ENCODE measurements at places on chromosomes 2 and 18. TPM values are rescaled to one million over a fixed set of nuclear protein-coding genes. Genes with fewer than 3 reads are reported as not detected.

GRCh38 chr18:80175451-80176204 lies 66.6 kb downstream of the ADNP2 start:
- H3K4me1 ChIP-seq = no peaks in the 10 kb centered on the region
- H3K27me3 ChIP-seq = no peaks in the 10 kb centered on the region
- H3K4me3 ChIP-seq = no peak overlapping the region
- no peak for DNase-seq

FOXI3 gene
- not detected for total RNA-seq

TTL gene
- 16.8 TPM for total RNA-seq

- no peak for DNase-seq
- H3K27me3 ChIP-seq = no peaks in the 10 kb centered on the region
- no peaks in the 10 kb centered on the region for H3K4me1 ChIP-seq
- H3K27ac ChIP-seq = no peak overlapping the region
- no peaks in the 10 kb centered on the region for H3K36me3 ChIP-seq
- no peak overlapping the region for H3K4me3 ChIP-seq
These were observed 319.0 kb upstream of the SOX11 start for GRCh38 chr2:5373200-5373599.

DNA sequence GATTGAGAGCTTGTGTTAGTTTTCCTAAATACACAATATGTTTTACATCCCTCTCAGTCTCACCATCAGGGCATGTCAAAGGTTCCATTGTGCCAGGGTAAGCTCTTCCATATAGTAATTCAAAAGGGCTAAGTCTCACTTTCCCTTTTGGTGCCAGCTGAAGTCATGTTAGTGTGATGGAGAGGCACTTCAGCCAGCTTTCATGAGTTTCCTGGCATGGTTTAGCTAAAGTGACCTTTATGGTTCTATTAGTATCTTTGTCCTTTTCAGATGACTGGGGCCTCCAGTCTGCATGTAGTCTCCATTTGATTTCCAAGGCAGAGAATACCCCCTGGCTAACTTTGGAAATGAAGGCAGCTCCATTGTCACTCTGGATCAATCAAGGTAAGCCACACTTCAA lies 27.2 kb downstream of the NAT8 start:
- no peak overlapping the region for H3K4me3 ChIP-seq
- no peak overlapping the region for H3K27ac ChIP-seq
- H3K4me1 ChIP-seq = no peaks in the 10 kb centered on the region
- no peaks in the 10 kb centered on the region for H3K27me3 ChIP-seq

DNA sequence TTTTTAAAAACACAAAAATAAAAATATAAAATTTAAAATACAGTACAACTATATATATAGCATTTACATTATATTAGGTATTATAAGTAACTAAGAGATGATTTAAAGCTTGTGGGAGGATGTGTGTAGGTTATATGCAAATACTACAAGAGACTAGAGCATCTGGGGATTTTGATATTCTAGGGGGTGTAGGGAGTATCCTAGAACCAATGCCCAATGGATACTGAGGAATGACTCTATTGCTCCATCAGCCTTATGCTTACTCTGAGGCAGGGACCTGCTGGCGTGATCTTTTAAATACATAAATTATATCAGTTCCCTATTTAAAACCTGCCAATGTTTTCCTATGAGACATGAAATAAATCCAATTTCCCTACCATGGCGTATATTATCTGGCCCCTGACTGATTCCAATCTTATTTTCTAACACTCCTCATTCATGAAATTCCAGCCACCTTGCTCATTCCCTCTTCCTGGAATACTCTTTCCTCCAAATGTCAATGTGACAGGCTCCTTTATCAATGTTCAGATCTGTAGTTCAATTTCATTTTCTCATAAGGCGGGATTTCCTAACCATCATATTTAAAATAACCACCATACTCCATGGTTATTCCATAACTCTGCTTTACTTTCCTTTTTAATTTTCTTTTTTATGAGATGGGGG lies 22.2 kb downstream of the SP3 start:
- H3K36me3 ChIP-seq = no peaks in the 10 kb centered on the region
- no peak for DNase-seq
- H3K27ac ChIP-seq = no peak overlapping the region
- H3K4me1 ChIP-seq = peaks cover 7% of the 10 kb centered on the region

GULP1 gene
- total RNA-seq = 15.5 TPM

DNA sequence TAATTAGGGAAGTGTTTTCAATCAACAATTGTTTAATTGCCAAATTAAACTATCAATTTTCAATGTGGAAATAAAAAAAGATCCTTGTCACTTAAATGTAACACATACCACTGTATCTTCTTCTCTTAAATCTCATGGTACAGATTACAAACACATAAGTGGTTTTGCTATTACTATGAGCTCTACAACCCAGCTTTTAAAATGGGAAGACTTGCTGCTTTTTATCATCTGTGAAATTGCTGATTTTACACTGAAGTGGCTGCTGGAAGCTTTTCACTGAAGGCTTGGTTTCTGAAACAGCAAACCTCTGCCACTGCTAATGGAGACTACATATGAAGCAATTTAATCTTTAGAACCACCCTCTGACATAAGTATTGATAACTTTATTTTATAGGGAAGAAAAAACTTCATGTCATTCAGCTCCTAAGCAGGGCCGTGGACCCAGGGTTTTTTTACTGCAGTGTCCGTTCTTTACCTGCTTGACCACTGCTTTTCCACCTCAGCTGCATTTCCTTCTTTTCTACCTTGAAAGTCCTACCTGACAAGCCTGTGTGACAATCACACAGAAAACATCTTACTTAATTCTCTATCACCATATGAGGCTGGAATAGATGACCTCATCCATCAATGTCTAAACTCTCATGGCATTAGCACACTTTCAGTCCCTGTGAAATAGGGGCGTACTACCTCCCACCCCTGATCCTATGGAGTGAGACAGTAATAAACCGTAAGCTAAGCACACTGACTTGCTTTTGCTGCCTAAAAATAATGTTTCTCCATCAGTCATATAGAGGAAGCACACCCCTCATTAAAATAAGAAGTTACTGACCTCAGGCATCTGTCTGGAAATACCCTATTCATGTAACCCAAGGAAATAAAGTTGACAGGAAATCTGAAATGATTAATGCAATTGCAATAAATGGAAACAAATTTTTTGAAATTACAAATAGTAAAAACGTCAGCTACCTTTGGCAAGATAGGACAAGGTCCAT lies 19.2 kb upstream of the SLC8A1 start:
- H3K4me3 ChIP-seq = no peak overlapping the region
- no peaks in the 10 kb centered on the region for H3K27me3 ChIP-seq
- no peak overlapping the region for H3K27ac ChIP-seq
- H3K36me3 ChIP-seq = no peaks in the 10 kb centered on the region
- DNase-seq = no peak

DNA sequence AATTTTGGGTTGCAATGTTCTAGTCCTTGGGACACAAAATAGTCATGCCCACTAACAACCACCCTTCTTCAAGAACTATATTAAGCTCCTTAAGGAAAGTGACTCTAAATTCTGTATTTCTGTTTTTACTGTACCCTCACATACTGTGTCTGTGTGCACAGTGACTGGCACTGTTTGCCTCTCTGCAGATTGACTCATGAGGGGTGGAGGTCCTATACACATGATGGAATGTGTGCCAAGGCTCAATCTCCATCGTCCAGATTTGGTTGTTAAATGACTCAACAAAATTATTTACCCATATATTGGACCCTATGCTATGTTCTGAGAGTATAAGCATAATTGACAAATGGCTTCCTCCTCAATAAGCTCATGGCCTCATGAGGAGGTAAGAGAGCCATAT lies 126.6 kb upstream of the CWC22 start:
- no peak for DNase-seq
- no peaks in the 10 kb centered on the region for H3K36me3 ChIP-seq
- H3K4me1 ChIP-seq = no peaks in the 10 kb centered on the region
- H3K27ac ChIP-seq = no peak overlapping the region
- H3K4me3 ChIP-seq = no peak overlapping the region
- no peaks in the 10 kb centered on the region for H3K27me3 ChIP-seq

- H3K36me3 ChIP-seq = no peaks in the 10 kb centered on the region
- no peak overlapping the region for H3K27ac ChIP-seq
- DNase-seq = no peak
- no peaks in the 10 kb centered on the region for H3K4me1 ChIP-seq
- H3K4me3 ChIP-seq = no peak overlapping the region
- H3K27me3 ChIP-seq = no peaks in the 10 kb centered on the region
These were observed 2.3 kb upstream of the EXOC6B start for GRCh38 chr2:72827966-72828646.

DNA sequence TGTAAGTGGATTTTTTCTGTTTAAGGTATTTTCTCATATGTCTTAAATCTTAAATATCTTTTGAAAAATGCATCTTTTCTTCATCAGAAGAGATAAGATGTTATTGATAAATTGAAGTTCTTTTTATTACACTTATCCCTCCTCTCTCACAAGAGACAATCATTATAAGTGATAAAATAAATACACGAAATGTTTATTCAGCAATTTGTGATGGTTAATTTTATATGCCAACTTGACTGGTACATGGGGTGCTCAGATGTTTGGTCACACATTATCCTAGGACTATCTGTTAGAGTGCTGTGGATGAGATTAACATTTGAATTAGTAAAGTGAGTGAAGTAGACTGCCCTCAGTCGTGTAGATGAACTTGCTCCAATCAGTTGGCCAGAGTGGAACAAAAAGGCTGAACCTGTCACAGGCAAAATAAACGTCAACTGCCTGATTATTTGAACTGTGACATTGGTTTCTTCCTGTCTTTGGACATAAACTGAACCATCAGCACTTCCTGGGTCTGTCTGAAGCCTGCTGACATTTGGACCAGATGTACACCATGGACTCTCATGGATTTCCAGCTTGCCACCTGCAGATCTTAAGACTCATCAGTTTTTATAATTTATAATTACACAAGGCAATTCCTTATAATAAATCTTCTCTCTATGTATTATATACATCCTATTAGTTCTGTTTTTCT lies 1126.7 kb downstream of the LRP1B start:
- H3K27me3 ChIP-seq = no peaks in the 10 kb centered on the region
- H3K4me3 ChIP-seq = no peak overlapping the region
- H3K36me3 ChIP-seq = no peaks in the 10 kb centered on the region
- no peak overlapping the region for H3K27ac ChIP-seq
- no peak for DNase-seq

All from pancreas (tissue), 10 donors.